ENCODE measurements at places on chromosomes 6 and 20. TPM values are rescaled to one million over a fixed set of nuclear protein-coding genes. Genes with fewer than 3 reads are reported as not detected.

Gene ULBP2
- 9.7 TPM for total RNA-seq

DNA sequence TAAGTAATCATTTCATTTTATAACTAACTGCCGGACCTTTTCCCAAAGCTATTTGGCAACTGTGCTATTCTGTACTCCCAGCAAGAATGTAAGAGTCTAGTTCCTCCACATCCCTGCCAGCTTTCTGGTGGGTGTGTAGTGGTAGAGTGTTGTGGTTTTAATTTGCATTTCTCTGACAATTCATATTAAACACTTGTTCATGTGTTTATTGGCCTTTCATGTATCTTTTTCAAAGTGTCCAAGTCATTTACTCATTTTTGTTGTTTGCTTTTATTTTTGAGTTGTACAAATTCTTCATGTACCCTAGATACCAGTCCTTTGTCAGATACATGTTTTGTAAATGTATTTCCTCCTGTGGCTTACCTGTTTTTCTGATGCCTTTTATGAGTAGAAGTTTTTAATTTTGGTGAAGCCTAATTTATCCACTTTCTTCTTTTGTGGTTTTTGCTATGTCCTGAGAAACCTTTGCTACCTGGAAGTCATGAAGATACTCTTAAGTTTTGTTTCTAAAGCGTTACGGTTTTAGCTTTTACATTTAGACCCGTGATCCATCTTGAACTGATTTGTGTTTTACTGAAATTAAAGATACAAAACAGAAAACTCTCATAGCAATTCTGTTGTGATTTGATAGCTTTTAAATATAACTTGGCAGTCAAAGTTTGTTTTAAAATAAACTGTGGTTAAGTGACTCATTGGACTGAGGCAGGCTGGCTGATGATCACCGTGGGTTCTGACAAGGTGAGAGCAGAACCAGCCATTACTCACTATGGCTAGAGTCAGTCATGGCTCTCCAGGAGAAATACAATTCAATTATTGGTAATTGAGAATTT, 8.0 kb downstream of the MYLIP start:
- peak overlapping the region; percentile 85 for H3K4me3 ChIP-seq
- DNase-seq: peak; percentile 47
- H3K4me1 ChIP-seq: peaks cover 75% of the 10 kb centered on the region
- peak overlapping the region; percentile 58 for H3K27ac ChIP-seq
- H3K27me3 ChIP-seq: no peaks in the 10 kb centered on the region

- H3K4me3 ChIP-seq: no peak overlapping the region
- no peak for DNase-seq
- no peaks in the 10 kb centered on the region for H3K36me3 ChIP-seq
- no peaks in the 10 kb centered on the region for H3K27me3 ChIP-seq
These were observed 571.4 kb downstream of the EPHA7 start for GRCh38 chr6:92847988-92848387.

DNA sequence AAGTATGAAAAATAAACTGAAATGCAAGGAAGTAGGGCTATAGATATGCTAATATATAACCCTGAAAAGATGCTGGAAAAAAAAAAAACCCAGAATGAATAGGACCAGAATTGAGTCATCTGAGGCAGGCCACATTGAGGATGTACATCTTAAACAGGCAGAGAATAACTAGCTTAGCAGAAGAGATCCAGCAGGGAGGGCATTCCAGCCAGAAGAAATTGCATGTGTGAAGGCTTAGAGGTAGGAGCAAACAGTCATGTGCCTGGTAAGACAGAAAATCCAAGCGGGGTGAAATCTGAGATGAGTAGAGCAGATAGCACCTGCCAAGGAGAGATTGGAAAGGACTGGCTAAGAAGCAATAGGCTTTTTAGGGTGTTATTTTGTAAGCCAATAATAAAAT, 2.6 kb downstream of the COL19A1 start:
- no peaks in the 10 kb centered on the region for H3K36me3 ChIP-seq
- DNase-seq: no peak
- H3K27ac ChIP-seq: no peak overlapping the region
- peaks cover 22% of the 10 kb centered on the region for H3K4me1 ChIP-seq
- H3K4me3 ChIP-seq: no peak overlapping the region

GRCh38 chr6:162178666-162179065, 548.9 kb downstream of the PRKN start:
- DNase-seq: no peak
- H3K27me3 ChIP-seq: no peaks in the 10 kb centered on the region
- no peak overlapping the region for H3K4me3 ChIP-seq
- H3K4me1 ChIP-seq: no peaks in the 10 kb centered on the region
- H3K36me3 ChIP-seq: no peaks in the 10 kb centered on the region

DNA sequence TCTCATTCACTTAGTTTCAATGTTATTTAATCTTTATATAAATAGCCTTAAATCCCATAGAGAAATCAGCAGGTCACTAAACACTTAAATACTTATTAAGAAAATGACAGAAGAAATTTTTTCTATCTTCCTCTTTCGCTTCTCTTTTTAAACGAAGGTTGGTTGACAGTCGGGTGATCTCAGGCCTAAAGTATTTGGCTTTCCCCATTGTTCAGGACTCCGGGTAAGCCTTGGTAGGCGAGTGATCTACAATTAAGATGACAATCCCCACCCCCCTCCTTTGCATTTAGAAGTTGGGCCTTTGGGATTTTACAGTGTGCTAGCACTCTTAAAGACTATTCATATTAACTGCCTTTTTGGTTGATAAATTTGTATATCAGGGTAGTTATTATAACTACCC, 19.7 kb upstream of the UTRN start:
- H3K4me3 ChIP-seq: no peak overlapping the region
- no peaks in the 10 kb centered on the region for H3K36me3 ChIP-seq

DNA sequence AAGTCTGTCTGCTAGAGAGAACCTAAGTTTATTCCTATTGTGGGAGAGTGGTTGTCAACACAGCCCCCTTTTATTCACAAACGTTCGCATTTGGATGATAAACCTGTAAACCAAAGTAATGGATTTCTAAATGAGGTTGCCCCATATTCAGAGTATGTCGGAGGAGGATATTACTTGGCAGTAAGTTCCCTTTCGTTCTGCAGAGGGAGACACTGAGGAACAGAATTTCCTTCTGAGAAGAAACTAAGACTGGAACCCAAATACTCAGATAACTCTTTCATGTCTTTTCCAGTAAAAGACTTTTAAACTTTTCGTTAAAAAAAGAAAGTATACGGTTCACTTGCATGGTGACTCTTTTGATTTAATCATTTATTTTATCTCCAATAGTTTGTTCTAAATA, 754.6 kb upstream of the MMS22L start:
- H3K27ac ChIP-seq: no peak overlapping the region
- H3K4me1 ChIP-seq: no peaks in the 10 kb centered on the region

GRCh38 chr6:119220452-119220851, 129.1 kb downstream of the MAN1A1 start:
- H3K27me3 ChIP-seq: no peaks in the 10 kb centered on the region
- no peak overlapping the region for H3K27ac ChIP-seq
- no peak for DNase-seq
- H3K4me3 ChIP-seq: no peak overlapping the region
- H3K4me1 ChIP-seq: no peaks in the 10 kb centered on the region

GRCh38 chr20:8154638-8155037, 22.6 kb downstream of the PLCB1 start:
- no peak overlapping the region for H3K27ac ChIP-seq
- no peaks in the 10 kb centered on the region for H3K4me1 ChIP-seq
- H3K27me3 ChIP-seq: peaks cover 1% of the 10 kb centered on the region
- no peak overlapping the region for H3K4me3 ChIP-seq
- no peak for DNase-seq

All from CD4-positive, CD25-positive, alpha-beta regulatory T cell (primary cell).